ENCODE measurements at places on chromosomes 4 and X.

GRCh38 chr4:143397335-143397734 is 60.7 kb downstream of the GAB1 start:
- no peak for DNase-seq

DNA sequence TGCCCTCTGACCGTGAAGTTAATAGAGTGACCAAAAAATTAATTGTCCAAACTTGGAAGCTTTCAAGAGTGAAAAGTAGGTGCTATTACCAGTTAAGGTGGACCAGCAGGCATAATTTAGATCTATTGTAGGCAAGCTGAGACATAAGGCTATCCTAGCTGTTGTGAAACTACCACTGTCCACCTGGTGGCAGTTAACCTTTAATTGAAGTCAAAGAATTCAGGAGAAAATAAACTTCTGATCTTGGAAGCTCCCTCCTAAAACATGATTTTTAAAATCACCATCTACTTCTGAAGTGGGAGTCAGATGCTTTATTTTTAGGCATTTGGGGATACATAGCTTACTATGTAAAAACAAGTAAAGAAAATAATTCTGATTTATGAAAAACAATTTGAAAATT is 636.3 kb upstream of the HTR2C start:
- no peak for DNase-seq

GRCh38 chr4:18049446-18049845 is 27.9 kb upstream of the LCORL start:
- no peak for DNase-seq

- DNase-seq = no peak
Measured at GRCh38 chrX:42366181-42366580, 411.8 kb downstream of the PPP1R2C start.
